K562 (cell line): ENCODE measurements at places on chromosomes 13 and 19. TPM values are rescaled to one million over a fixed set of nuclear protein-coding genes. Genes with fewer than 3 reads are reported as not detected.

The TMEM150B gene
- total RNA-seq = 1.2 and 1.4 TPM in 2 replicates

- peak; percentile 86 for DNase-seq
Observed at GRCh38 chr19:49097453-49098288, 12.4 kb downstream of the SNRNP70 start.

- no peak for DNase-seq
Observed at GRCh38 chr13:91520952-91521351, 122.5 kb downstream of the GPC5 start.

The CYSLTR2 gene
- not detected in 2 replicates for total RNA-seq

The OVOL3 gene
- not detected in 2 replicates for total RNA-seq

The CPAMD8 gene
- 1.5 and 2.0 TPM in 2 replicates for total RNA-seq

The CGB7 gene
- total RNA-seq = not detected in 2 replicates

The IGFL2 gene
- 0.47 and 0.75 TPM in 2 replicates for total RNA-seq
